ENCODE measurements at places on chromosomes 6 and 20. TPM values are rescaled to one million over a fixed set of nuclear protein-coding genes. Genes with fewer than 3 reads are reported as not detected.
A peak's percentile ranks its signal among the peaks of the same experiment; 100 is the strongest.

DNA sequence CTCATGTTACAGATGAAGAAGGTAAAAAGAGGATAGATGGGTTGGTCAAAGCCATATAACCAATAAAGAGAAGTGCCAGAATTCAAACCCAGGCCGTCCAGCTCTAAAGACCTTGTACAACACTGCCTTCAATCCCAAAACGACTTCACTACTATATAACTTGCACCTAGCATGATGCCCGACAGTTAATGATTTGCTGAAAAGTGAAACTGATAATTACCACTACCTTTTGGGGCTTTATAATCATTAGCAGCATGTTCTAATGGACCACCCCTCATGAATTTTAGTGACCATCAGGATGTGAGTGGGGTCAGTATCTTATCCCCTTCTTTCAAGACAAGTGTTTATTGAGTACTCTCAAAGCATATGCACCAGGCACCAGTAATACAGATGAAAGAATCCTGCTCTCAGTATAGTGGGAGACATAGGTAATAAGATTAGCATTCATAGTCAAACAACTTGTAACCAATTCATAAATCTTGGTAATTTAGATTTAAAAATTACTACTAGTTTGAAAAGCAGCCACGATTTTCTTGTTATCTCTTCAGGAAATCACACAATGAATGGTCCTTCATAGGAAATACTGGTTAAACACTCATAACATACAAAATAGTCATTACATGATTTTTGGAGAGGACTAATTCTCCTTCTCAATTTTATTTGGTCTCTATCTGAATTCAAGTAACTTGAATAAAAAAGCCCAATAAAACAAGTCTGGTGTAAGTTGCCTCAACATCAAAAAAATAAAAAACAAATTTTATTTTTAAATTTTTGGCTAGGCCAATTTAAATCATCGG, 98.0 kb downstream of the EPB41L2 start:
- DNase-seq, result no peak

- no peak for DNase-seq
Measured at GRCh38 chr6:71527886-71528285, 239.3 kb downstream of the OGFRL1 start.

The POLR1H gene
- polyA plus RNA-seq, result 45.1 TPM

DNA sequence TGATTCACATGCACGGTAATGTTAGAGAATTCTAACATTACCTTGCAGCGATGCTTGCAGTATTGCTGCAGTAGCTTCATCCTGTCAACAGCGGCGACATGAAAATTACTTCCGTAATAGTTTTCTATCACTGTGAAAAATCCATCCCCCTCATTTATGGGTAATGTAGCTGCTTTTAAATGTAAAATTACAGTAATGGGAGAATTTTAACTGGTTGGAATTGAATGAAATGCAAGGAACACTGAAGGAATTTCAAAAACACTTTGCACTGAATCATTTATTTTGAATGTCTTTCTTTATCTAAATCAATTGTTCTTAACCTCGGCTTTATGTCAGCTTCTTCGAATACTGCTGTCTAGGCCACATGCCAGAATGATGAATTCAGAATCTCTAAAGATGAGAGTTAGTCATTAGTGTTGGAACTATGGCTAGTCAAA, 102.4 kb upstream of the HIVEP1 start:
- no peak for DNase-seq

The CCN6 gene
- 0.43 TPM for polyA plus RNA-seq

DNA sequence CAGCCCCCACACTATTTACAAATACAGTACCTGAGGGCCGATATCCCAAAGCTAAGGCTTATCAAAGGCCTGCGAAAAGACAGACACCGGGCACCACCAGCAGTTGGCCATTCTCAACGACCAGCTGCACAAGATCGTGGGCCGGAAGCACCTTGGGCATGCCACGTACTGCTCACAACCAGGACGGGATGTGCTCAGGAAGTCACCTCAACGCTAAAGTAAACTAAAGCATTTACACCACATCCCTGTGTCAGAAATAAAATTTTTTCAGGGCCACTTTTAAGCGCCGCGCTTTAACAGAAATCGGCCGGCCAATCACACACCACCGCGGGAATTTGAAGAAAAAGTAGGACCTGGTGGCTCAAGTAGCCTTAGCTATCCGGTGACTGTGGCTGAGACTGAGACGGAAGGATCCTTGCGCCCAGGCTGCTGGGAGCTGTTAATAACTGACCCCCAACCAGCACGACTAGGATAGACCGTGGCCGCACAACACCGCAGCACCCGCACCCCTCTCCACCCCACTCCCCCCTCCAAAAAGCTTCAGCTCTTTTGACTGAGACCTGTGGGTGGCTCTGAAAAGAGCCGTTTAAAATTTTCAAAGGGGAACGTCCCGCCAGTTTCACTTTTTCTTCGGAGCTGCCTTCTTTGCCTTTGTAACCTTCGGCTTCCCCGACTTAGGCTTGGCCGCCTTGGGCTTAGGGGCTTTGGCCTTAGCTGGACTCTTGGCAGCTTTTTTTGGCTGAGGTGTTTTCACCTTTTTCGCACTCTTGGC, 131.2 kb upstream of the BTN3A2 start:
- DNase-seq, result peak; percentile 86

GRCh38 chr20:58740356-58741308, 48.0 kb downstream of the NPEPL1 start:
- no peak for DNase-seq

GRCh38 chr6:154341871-154342270, 14.7 kb downstream of the IPCEF1 start:
- DNase-seq, result no peak

The ZFP57 gene
- polyA plus RNA-seq, result not detected

DNA sequence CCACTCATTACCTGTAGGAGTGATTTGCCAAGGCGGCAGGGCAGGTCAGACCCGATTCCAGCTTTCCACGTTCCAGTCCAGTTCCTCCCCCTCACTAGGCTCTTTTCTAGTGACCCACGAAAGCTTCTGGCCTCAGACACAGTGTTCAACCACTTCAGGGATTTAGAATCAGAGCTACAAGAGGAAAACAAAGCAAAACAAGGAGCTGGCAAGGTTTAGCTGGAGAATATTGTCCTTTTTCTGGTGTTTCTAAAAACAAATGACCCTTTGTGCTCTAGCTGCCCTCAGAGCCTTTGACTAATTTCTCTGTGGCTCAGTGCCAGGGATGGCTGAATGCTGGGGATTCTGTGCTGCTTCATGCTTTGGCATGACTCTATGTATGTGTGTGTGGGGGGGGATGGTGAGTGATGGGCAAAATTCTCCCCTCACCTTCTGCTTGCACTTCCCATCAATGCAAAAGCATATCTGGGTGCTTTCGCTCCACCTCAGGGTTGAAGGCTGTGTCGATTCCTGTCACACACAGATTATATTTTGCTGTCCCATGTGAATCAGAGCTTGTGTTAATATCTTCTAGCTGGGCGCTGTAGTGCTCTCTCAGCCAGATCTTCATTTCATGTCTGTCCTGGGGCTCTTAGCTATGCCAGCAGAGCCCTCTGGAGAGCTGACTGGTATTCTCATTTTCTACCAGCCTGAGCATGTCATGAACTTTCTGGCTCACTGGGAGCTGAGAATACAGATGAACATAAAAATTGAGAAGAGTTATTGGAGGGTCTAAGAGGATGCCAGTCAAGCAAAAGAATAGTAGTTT, 19.3 kb upstream of the NEDD9 start:
- no peak for DNase-seq

The C6orf52 gene
- 12.7 TPM for polyA plus RNA-seq

The FRK gene
- polyA plus RNA-seq, result 10.7 TPM

GRCh38 chr20:58308680-58309527, 611 bp upstream of the RAB22A start:
- peak; percentile 61 for DNase-seq
